Fibroblast of skin of back (primary cell): ENCODE measurements at places on chromosomes 7 and 10.

- peak; percentile 97 for DNase-seq
These were observed 534.3 kb downstream of the PARD3 start for GRCh38 chr10:34280599-34281374.

DNA sequence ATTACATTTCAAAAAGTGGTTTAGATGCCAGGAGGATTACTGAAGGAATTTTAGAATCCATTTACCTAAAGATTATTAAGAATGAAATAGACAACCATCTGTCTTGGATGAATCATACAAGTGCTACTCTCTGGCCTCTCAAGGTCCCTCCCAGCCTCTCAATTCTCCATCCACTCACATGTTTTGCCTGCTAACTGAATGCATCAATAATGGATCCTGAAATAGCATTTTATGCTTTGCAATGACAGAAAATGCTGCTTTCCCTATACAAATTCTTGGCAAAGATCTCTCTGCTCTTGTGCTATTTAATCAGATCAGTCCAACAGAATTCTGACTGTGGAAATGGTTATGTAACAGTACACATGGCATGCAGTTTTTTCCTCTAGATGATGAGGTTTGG is 68.1 kb downstream of the HBP1 start:
- no peak for DNase-seq

GRCh38 chr10:113970641-113971040 is 73.0 kb upstream of the ADRB1 start:
- DNase-seq: no peak

GRCh38 chr10:97069576-97070362 is 116.0 kb downstream of the SLIT1 start:
- peak; percentile 13 for DNase-seq

DNA sequence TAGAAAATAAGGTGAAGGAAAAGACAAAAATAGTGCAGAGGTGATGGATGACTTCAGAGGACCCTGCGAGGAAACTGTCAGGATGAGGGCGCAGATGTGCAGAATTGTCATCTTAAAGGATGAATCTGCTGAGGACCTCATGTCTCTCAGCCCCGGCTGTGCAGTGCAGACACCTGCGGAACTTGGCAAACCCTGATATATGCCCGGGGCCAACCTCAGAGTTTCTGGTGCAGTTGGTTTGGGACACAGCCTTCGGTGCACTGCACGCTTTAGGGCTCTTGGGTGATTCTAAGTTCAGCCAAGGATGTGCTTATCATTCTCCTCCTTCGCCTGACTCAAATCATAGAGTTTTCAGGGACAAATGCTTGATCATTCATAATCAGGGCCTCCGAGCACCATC is 310.1 kb downstream of the TCERG1L start:
- no peak for DNase-seq

DNA sequence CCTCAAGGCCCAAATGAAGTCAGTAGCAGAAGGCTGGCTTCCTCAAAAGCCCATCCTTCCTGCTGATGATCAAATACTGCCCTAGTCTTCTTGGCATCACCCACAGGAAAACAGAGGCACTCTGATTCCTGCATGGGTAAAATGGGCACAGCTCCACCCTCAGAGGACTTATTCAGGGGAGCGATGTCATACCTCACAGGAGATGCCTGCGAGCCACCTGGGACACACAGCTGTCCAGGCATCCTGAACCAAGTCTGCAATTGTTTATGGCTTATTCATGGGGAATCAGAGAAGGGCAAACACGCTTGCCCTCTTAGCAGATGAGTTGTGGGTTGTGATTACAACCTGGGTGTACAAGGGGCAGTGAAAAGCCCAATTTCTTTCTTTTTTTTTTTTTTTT is 22.0 kb upstream of the LMTK2 start:
- no peak for DNase-seq

GRCh38 chr10:33878238-33878786 is 543.8 kb upstream of the NRP1 start:
- DNase-seq: no peak

DNA sequence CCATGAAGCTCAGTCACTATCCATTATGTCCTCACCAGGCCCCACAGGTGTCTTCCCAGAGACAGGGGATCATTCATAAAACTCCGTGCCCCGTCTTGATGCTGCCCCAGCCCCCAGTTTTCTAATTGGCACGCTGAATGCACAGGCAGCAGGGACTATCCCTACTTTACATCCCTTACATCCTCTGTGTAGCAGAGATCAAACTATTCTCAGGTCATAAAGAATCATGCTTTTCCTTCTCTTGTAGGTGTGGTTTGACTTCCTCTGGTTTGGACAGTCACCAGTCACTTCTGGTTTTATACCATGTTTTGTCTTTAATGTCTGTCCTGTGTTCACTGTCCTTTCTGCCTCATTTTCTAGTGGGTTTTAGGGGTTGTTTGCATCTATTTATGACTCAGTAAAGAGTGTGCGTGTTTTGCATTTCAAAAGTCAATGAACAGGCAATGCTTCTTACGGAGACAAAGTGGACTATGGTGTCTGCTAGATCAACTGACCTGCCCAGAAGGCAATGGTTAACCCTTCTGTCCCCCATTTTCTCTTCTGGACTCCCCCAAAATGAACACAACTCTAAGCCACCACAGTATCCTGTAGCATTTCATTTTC is 140.4 kb upstream of the NPVF start:
- no peak for DNase-seq

GRCh38 chr7:152527610-152528032 is 91.8 kb upstream of the KMT2C start:
- DNase-seq: peak; percentile 2

DNA sequence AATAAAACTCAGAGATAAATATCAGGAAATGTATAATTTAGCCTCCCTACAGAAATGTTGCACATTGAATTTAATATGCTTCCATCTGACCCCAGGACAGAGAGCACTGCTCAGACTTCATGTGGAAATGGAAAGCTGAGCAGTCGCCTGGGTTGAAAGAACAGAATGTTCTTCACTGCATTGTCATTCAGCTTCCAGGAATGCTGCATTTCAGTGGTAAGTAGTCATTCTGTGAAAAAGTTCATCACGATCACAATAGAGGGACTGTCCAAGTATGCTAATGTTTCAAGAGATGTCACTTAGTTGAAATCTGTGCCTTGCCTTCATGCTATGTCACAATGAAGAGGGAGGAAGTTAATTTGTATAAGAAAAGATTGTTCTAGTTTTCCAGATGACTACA is 147.3 kb downstream of the NRCAM start:
- DNase-seq: peak; percentile 53

DNA sequence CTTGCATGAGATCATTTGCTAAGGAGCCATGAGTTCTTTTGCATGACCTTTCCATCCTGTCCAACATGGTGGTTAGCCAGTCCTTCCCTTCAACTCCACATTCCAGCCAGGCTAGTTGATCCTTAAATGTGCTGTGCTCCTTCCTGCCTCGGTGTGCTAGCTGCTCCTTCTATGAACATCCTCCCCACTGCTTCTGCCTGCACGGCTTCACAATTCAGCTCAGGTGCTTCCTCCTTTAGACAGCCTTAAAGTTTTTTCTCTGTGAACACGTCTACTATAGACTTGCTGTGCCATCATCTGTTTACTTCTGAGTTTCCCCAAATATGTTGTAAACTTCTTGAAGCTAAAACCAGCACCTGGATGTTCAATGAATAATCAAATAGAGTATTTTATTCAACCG is 95.5 kb downstream of the OTUD1 start:
- DNase-seq: no peak

DNA sequence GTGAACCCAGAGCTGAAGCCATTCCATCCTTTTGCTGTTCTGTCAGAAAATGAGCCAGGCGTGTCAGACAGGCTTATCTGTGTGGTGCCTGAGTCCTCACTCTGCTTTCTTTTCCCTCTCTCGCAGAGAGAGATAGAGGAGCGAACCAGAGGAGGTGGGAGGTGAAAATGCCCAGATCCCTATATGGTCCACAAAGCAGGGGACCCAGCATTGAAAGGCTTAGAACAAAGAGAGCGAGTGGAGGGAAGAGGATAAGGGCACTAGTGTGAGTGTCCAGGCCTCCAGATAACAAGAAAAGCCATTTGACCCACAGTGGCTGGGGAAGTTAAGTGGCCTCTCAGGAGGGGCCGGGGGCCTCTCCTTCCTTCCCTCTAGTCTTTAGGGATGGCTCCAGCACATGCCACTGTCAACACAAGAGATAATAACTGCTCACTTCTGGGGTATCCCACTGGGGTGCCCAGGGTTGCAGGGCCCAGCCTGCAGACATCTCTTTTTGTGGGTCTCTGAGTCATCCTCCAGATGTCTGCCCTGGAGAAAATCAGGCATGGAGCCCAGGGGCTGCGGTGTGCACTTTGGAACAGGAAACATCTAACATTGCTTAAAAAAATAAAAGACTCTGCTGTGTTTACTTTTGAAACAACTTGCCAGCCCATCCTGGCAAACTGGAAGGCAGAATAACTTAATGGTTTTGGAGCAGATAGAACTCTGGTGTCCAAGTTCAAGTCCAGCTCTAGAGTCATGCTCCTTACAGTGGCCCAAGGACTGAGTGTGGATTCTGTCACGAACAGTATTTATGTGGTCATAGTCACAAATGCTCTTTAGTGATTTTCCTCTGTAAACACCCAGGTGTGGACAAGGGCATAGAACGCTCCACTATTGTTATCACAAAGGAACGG is 189.5 kb downstream of the CXCL12 start:
- peak; percentile 96 for DNase-seq

DNA sequence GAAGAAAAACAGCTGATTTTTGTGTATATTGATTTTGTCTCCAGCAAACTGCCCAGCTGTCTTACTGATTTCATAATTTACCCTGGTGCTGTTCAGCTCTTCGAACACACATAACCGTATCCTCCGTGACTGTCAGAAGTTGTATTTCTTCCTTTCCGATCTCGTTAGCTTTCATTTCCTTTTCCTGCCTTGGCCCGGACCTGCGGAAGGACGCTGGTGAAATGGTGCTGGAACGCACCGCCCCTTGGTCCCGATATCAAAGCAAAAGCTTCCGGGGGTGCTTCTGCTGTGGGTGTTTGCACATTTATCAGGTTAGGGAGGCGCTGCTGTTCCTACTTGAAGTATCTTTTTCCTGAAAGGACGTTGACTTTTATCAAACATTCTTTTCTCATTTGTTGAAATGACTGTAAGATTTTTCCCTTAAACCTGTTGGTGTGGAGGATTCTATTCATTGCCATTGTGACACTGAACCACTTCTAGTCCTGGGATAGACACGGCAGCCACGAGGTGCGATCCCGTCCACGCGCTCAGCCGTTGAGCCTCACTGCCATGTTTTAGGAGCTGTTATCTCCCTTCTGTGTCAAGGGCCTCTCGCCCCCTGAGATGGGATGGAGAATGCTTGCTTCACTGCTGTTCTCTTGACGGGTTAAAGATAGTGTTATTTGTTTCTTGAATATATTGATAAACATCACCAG is 72.6 kb downstream of the FOXL3 start:
- DNase-seq: no peak

DNA sequence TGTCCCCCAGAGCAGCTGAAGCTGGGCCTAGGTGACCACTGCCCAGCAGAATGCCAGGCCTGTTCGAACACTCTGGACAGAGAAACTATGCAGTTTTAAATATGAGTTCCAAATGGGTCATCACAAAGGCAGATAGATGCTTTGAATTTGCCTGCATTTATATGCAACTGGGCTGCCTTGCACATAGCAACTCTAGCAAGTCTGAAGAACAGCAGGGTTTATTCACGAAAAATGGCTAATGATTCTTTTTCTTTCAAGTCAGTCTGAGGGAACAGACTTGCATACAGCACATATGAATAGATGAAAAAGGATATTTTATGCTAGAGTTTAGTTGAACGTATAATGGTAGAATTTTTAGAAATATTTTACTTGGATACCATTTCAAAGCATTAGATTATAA is 68.5 kb downstream of the SLC35B4 start:
- no peak for DNase-seq

- DNase-seq: no peak
These were observed 71.3 kb upstream of the CSTF2T start for GRCh38 chr10:51770709-51771108.

- no peak for DNase-seq
These were observed 40.2 kb upstream of the TNS3 start for GRCh38 chr7:47621979-47622561.

- peak; percentile 17 for DNase-seq
These were observed 25.8 kb upstream of the SH2B2 start for GRCh38 chr7:102260856-102261255.

- no peak for DNase-seq
These were observed 46.4 kb upstream of the DPYSL4 start for GRCh38 chr10:132140167-132140925.

- DNase-seq: no peak
These were observed 38.0 kb upstream of the TMEM196 start for GRCh38 chr7:19811386-19811785.

- DNase-seq: no peak
These were observed 480.3 kb downstream of the NXPH1 start for GRCh38 chr7:8913682-8914081.

GRCh38 chr10:119724593-119725516 is 995 bp upstream of the INPP5F start:
- DNase-seq: peak; percentile 14

DNA sequence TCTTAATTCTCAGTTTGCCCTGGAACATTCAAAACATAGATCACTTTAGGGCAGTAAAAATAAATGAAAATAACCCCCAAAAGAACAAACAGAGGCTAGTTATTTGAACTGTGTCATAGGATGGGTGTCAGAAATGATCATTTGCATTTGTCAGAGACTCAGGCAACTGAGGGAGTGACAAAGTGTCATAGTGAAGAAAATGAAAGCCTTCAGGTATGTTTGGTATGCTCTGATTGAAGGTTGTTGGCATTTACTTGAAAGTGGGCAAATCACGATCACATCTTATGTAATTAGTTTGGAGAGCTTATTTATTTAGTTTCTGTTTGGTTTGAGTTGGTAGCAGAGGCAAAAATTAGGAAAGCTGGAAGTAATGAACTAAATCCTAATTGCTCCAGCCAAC is 880.9 kb downstream of the ANKRD7 start:
- no peak for DNase-seq

GRCh38 chr7:24786306-24786705 is 29.0 kb upstream of the GSDME start:
- DNase-seq: no peak

GRCh38 chr7:37251222-37251621 is 197.4 kb downstream of the ELMO1 start:
- no peak for DNase-seq
